ENCODE measurements at places on chromosomes 2 and 18. TPM values are rescaled to one million over a fixed set of nuclear protein-coding genes. Genes with fewer than 3 reads are reported as not detected.
A peak's percentile ranks its signal among the peaks of the same experiment; 100 is the strongest.

DNA sequence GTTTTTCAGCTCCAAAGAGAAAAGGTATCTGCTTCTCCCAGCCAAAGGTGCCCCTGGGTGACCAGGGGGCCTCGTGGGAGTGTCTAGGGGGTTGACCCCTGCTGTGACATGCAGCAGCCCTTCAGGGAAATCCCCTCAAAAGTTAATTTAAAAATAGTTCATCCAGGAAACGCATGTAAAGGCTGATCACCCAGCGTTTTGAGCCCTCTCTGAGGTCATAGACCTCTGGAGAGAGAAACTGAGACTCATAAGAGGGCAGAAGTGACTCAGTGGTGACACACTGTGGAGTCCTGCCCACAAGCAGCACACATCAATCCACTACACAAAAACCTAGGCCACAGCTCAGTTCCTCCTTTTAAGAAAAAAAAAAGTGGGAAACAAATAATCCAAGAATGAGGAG lies 11.9 kb downstream of the GAL3ST2 start:
- no peak for DNase-seq

- DNase-seq = no peak
Measured at GRCh38 chr2:200654823-200655222, 69.0 kb downstream of the AOX1 start.

- DNase-seq = no peak
Measured at GRCh38 chr2:207871506-207871905, 101.8 kb upstream of the FZD5 start.

GRCh38 chr18:74213429-74213828 lies 65.1 kb downstream of the TIMM21 start:
- no peak for DNase-seq

DNA sequence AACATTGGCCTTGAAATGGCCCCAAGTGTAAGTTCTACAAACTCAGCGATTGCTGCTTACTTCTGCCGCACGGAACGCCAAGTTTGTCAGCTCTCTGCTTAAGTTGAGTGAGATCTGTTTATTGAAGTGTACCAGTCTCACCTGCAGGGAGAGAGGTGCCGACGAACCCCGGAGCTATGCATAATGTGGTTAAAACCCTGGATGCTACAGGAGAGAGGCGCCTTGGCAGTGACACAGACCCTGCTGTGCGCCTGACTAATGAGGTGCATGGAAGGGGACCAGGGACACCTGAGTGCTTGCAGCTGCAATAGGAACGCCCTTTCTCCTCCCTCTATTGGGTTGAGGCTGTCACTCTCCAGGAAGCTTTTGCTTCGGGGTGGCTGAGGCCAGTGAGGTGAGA lies 979 bp downstream of the SLC9A2 start:
- peak; percentile 18 for DNase-seq

DNA sequence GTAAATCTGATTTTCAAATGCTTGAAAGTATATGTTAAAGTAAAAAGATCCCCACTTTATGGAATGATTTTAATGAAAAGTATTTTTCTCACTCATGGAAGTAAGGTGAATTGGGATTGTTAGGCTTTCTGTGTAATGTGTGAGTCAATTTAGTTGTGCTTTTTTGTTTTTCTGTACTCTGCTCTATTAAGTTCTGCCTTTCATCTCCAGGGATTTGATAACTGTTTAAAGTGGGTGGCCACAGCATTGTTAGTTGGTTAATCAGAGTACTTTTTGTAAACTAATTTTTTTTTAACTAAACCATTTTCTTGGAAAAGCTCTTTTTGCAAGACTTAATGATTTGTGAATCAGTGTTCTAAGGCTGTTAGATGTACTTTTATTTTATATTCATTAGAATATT lies 76.8 kb downstream of the ABI2 start:
- DNase-seq = no peak

GRCh38 chr2:232533944-232534710 lies 5.4 kb upstream of the CHRNG start:
- no peak for DNase-seq

GRCh38 chr2:133452583-133452982 lies 115.7 kb downstream of the NCKAP5 start:
- peak; percentile 97 for DNase-seq

DNA sequence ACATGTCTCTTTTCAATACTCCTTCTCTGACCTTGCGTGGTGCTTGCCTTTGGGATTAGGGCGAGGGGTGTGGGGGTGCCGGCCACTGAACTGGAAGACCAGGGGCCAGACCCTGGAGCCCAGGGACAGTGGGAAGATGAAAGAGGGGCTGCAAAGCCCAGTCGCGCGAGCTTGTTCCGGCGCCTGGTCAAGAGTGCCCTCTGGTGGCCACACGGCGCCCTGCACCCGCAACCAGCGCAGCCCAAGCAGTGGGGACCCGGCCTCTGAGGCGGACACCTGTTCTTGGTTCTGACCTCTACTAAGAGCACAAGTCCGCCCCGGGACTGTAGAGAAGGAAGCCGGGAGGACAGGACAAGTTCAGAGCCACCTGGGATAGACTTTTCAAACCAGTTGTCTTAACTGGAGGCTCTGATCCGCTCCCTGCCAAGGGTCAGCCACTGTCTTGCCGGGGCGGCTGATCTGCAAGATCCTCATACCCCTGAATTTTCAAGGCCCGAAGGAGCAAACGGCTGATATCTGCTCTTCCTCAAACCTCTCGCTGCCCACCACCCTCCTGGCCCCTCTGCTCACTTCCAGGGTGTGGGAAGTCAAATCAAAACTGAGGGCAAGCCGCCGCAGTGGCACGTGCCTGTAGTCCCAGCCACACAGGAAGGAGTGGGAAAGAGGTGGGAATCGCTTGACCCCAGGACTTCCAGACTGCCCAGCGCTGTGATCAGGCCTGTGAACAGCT lies 14.9 kb upstream of the MSH6 start:
- peak; percentile 10 for DNase-seq

GRCh38 chr2:241274127-241274526 lies 41.3 kb downstream of the HDLBP start:
- no peak for DNase-seq

- no peak for DNase-seq
Measured at GRCh38 chr2:231909631-231910030, 16.6 kb downstream of the NPPC start.

DNA sequence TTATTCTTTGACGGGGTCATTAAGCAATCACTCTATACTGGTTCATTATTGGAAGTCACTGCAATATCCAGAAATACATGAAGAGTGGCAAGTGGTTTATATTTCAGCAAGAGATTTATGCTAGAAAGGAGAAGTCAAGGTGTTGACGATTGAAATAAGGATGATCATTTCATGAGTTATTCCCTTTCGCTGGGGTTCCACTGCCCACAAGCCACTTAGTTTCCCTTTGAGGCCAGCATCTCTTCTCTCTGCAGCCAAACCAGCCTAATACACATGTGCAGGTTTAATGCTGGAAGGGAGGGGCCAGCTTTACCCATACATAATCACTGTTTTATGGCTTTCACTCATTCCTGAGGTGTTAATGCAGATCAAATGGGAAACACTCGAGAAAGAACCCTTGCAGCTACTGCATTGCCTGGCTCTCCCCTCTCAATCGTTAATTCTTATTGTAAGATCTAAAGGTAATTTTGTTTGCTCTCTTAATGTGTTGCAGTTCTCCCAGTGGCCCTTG lies 108.4 kb downstream of the MEIS1 start:
- DNase-seq = no peak

DNA sequence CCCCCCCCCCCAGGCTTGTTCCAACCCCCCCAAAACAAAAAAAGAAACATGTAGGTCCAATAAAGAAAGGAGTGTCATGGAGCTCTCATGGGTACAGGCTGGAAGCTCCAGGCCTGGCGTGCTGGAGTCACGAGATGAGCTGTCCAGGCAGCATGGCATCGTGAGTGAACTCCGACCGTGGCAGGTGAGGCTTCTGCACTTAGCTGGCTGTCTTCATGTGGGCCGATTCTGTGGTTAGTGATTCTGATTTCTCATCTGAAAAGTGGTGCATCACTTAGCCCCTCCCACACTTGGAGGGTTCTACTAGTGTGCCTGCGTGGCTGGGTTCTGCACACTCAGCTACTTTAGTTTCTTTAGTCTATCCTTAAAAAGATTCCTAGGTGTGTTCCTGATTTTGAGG lies 126.4 kb upstream of the MGAT5 start:
- no peak for DNase-seq

DNA sequence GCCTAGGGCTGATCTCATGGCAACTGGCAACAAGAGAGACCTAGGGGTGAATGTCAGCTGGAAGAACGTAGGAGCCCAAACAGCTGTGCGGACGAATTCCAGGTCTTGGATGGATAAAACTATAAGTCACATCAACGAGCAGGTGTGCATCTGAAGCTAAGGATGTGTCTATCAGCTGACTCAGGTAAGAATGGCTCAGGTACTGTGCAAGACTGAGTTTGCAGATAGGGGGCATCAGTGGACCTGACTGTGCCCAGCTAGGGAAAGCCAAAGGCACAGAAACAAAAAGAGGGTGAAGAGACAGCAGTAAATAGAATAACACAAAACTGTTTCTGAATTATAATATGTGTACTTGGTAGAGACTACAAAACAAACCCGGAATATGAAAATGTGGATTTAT lies 357.3 kb downstream of the ZEB2 start:
- DNase-seq = peak; percentile 7

DNA sequence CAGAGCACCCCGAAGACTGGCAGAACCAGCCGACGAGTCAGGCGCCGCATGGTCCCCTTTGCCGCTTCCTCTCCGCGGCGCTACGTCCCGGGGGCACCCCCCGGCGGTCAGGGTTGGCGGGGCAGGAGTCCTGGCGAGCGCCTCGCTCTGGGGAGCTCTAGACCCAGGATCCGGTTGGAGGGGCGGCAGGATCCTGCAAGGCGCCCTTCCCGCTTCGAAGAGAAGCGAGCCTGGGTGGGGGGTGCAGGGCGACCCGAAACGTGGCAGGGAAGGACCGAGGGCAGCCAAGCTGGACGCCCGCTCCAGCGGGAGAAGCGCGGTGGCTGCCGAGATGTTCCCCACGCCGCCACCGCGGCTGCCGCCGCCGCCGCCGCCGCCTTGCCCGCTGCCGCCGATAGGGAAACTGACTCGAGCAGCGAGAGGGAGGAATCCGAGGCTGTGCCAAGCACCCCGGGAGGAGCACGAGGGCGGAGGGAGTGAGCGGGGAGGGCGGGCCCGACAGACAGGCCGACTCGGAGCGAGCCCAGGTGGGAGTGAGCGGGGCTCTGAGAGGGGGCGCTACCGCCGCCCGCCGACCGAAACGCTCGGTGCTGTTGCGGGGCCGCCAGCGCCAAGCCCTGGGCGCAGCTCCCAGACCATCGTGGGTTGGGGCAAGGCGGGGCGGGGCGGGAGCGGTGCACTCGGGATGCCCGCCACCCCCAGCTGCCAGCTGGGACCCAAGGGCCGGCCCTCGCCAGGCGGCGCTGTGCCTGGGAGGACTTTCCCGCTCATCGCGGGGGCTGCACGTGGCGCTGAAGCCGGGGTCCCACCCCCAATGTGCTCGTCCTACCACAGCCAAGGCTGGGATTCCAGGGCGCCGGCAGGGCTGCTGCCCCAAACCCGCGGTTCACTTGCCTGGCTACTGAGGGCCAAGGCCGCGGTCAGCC lies at the start of gene GALNT14:
Gene GALNT14 (minus strand): TSS at position 404 of the 926 bp plus-strand sequence. CDS start 354 bp downstream, at position 50.
- DNase-seq = peak; percentile 48

DNA sequence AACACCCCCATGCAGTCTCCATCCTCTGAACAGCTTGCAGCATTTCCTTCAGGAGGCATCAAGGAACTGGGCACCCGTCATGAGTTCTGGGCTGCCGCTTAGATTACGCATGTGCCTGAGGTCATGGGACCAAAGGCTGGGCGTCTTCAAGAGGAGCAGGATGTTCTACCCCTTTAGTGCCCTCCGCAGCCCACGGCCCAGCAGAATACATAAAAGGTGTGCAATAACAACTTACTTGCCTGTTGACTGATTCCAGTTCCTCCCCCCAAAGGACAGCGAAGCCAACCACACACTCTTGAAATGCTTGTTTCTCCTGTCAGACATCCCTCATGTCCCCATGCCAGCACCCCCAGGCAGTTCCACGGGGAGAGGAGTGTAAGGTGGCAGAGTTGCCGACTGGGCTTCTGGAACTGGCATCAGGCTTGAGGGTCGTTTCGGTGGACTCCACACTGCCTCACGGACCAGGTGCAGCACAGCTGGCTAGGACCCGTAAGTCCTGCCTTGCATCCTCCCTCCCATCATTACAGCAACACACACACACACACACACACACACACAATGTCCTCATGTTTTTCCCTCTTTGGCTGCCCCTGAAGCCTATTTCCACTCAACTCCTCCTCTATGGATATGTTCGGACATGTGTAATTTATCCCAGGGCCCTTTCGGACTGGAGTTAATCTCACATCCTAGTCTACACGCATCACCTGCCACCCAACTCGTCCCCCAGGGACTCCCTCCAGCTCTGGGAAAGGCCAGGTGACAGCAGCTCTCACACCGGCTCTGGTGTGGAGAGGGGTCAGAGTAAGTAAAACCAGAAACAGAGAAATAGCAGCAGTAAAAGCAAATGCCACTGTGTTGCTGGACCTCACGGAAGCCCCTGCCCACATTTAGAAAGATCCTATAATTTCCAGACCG lies 200.7 kb downstream of the BCL11A start:
- no peak for DNase-seq

DNA sequence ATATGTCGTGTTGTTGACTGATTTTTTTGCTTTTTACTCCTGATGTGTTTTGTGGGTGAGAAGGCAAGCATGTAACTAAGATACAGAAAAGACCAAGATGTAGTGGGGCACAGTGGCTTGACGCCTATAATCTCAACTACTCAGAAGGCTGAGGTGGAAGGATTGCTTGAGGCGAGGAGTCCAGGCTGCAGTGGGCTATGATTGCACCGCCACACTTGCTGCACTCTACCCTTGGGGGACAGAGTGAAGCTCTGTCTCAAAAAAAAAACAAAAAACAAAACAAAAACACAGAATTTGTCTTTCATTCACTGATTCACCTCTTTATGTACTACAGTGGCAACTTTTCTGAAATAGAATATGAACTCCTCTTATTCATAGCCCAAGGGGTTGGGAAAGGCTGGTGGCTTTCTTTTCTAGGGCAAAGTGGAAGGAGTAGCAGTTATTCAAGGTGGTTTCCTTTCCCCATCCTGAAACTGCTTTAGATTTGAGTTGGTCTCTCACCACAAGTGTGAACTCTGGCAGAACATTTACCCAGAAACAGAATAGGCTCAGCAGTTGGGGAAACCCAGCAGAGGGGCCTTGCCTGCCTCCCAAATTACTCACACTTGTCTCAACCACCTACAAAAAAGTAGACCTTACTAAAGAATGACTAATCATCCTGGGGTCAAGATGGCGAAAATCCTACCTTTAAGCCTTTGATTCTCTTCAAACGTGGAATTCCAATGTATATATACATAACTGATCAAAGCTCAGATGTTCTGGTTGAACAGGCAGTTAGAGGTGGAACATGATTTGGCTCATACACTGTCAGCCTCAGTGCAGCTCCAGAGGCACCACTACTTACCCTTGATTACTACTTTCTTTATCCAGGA lies 6.5 kb downstream of the TANK start:
- peak; percentile 72 for DNase-seq

Gene PPP1R1C
- 9.2 TPM for polyA plus RNA-seq

Gene SCYGR2
- not detected for polyA plus RNA-seq

Gene CACNB4
- 0.03 TPM for polyA plus RNA-seq

Gene FBLN7
- 0.16 TPM for polyA plus RNA-seq

Gene RSAD2
- 1.9 TPM for polyA plus RNA-seq

Gene CDH2
- polyA plus RNA-seq = 0.27 TPM

Gene CRYGB
- polyA plus RNA-seq = not detected
